ENCODE measurements at places on chromosomes 1 and 21. TPM values are rescaled to one million over a fixed set of nuclear protein-coding genes. Genes with fewer than 3 reads are reported as not detected.

Gene CCDC185
- polyA plus RNA-seq = not detected

Gene GPR61
- polyA plus RNA-seq = 0.32 TPM

Gene PSRC1
- 0.76 TPM for polyA plus RNA-seq

Gene ARHGEF19
- 3.2 TPM for polyA plus RNA-seq

Gene DNASE2B
- not detected for polyA plus RNA-seq

Gene NPHS2
- polyA plus RNA-seq = not detected

Gene TFF2
- polyA plus RNA-seq = 1.0 TPM

Gene SPRR2E
- not detected for polyA plus RNA-seq

Gene TSEN15
- polyA plus RNA-seq = 21.9 TPM

Gene KCNJ6
- 0.01 TPM for polyA plus RNA-seq

Gene NADK
- 89.4 TPM for polyA plus RNA-seq

Gene FALEC
- not detected for polyA plus RNA-seq

Gene PPIAL4G
- not detected for polyA plus RNA-seq

Gene IVL
- polyA plus RNA-seq = 0.02 TPM

Gene CD1C
- 0.24 TPM for polyA plus RNA-seq

Gene SLAMF9
- polyA plus RNA-seq = 0.64 TPM

Gene SNAPIN
- polyA plus RNA-seq = 26.6 TPM

Gene MPZ
- polyA plus RNA-seq = 7.4 TPM

Gene NUAK2
- polyA plus RNA-seq = 2.4 TPM

Gene CFAP45
- polyA plus RNA-seq = 0.03 TPM

Gene LY9
- polyA plus RNA-seq = 0.42 TPM

Gene BATF3
- polyA plus RNA-seq = 0.65 TPM

Gene TTLL10
- not detected for polyA plus RNA-seq

Gene COL24A1
- polyA plus RNA-seq = not detected

Gene HSPA13
- 7.8 TPM for polyA plus RNA-seq

Gene DMRTA2
- polyA plus RNA-seq = not detected

Gene C1orf146
- not detected for polyA plus RNA-seq

Gene LCE3D
- polyA plus RNA-seq = not detected

Gene TP73
- 0.18 TPM for polyA plus RNA-seq

Gene GBP6
- not detected for polyA plus RNA-seq

Gene CFAP57
- 0.01 TPM for polyA plus RNA-seq

Gene RC3H1
- 4.5 TPM for polyA plus RNA-seq

Gene BCL2L15
- 0.06 TPM for polyA plus RNA-seq

Gene DDOST
- 70.2 TPM for polyA plus RNA-seq

Gene TLCD4
- polyA plus RNA-seq = 24.9 TPM

Gene OR2T2
- polyA plus RNA-seq = not detected

Gene COL6A2
- 80.8 TPM for polyA plus RNA-seq

Gene ZNF281
- 11.6 TPM for polyA plus RNA-seq

Gene SOX13
- polyA plus RNA-seq = 7.8 TPM

All from liver (tissue), 10 donors.